ENCODE measurements at places on chromosomes 16 and 17.

DNA sequence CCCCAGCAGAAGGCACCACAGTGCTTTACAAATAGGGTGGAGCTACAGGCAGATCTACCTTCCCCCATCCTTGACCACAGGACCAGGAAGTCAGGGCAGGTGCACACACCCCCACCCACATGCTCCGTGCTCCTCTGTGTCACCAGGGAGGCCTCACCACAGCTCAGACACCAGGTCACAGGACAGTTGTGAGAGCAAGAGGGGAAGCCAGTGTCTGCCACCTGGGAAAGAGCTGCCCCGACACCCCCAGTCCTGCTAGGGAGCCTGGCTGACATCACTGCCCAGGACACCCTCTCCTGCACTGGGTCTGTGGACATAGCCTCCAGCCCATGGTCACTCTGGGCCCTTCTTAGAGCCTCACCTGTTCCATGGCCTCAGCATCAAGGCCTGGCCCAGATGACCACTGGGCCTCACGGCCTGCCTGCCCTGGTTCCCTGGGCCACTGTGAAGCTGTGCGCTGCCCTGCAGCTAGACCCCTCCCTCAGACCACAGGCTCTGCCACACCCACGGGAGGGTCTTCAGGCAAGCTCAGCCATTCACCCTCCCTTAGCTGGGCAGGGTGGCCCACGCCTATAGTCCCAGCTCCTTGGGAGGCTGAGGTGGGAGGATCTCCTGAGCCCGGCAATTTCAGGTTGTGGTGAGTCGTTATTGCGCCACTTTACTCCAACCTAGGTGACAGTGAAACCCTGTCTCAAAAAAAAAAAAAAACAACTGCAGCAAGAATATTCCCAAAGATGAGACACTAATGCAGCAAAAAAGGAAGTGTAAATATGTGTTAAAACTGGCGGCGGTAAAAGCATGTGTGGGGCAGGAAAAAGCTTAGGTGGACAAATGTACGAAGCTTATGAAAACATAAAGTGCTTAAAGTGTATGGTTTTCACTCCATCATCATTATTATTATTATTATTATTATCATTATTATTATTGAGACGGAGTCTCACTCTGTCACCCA lies 14.2 kb downstream of the POLR3K start:
- peak; percentile 89 for DNase-seq

- no peak for DNase-seq
Measured at GRCh38 chr17:47297661-47298400, 25.9 kb upstream of the EFCAB13 start.

GRCh38 chr16:27446721-27447120 lies 44.7 kb downstream of the IL21R start:
- no peak for DNase-seq

DNA sequence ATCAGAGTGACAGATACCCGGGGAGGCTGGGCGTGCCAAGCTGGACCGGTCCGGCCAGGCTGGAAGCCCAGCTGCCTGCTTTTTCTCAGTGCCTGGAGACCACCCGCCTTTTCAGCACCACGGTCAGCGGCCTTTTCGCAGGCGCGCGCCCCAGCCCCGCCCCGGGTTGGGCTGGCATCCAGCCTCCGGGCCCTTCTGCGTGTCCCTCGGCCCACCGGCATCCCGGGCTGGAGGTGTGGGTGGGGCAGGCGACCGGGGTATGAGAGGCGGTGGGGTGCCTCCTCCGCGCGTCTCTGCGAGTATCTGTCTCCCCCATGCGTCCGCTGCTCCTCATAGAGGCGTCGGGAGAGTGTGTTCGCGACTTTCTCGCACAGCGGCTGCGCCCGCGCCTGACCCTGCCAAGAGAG lies 102.5 kb downstream of the MRM1 start:
- peak; percentile 64 for DNase-seq

GRCh38 chr17:62671553-62671952 lies 44.1 kb downstream of the MRC2 start:
- DNase-seq = peak; percentile 78

GRCh38 chr17:82236142-82236971 lies 7.5 kb downstream of the SLC16A3 start:
- peak; percentile 72 for DNase-seq

DNA sequence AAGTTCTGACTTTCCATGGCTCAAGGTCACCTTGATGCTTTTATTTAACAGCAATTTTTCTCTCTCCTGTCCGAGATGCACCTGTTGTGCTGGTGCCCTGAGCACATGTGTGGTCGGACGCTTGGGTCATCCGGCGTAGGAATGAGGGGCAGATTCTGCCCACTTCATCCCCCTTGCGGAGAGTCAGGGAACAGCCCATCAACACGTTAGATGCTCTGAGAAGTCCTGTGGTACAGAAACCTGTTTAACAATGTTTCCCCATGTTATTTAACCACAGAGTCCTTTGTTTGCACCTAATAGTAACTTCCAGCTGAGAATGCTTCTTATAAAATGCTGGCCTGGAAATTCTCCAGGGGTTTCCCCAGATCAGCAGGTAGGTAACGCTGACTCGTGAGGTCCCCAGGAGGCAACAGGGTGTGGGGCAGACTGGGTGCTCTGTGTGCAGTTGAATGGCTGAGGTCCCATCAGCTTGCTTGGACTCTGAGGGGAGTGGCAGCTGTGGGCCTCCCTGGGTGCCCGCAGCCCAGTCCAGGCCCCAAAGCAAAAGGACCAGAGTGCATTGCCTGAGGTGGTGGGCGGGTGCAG lies 17.8 kb downstream of the DOC2B start:
- no peak for DNase-seq

GRCh38 chr17:56842577-56842976 lies 8.6 kb downstream of the DGKE start:
- DNase-seq = no peak
